ENCODE measurements at places on chromosomes 3 and 15.

- peak; percentile 68 for DNase-seq
These were observed 17.8 kb downstream of the RUBCN start for GRCh38 chr3:197718891-197719290.

GRCh38 chr3:29802057-29802456 lies 521.2 kb downstream of the RBMS3 start:
- DNase-seq: no peak

DNA sequence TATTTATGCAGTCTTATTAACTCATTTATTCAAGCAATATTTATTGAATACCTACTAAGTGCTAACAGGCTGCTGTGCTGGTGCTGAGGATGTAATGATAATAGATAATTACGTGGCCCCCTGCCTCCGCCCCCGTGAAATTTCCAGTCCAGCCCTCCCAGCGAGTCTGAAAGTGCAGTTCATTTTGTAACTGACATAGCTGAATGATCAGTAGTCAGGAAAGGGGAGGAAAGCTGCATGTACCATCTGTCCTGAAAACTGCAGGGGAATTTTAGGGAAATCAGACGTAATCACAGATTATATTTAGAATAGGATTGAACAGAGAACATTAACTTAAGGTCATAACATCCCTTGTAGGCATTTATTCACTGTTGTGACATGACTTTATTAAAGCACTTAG lies 736.8 kb downstream of the MCTP2 start:
- DNase-seq: no peak

GRCh38 chr15:90402223-90402622 lies 14.2 kb downstream of the IQGAP1 start:
- peak; percentile 90 for DNase-seq

DNA sequence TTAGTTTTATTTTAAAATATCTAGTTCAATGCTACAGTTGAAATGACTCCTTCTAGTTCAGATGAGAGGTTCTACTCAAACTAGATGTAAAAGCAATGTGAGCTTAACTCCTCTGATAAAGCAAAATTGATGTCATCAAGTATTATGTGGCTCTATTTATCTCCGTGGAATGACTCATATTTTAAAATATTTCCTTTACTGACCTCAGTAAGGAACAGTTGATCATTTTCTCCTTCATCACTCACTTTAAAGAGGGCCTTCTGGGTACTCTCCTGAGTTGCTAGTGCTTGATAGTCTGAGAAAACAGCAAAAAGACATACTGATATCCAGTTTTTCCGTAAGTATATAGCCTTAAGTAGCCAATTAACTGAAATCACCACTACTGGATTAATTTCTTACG lies 1099.3 kb downstream of the ROBO2 start:
- peak; percentile 72 for DNase-seq

DNA sequence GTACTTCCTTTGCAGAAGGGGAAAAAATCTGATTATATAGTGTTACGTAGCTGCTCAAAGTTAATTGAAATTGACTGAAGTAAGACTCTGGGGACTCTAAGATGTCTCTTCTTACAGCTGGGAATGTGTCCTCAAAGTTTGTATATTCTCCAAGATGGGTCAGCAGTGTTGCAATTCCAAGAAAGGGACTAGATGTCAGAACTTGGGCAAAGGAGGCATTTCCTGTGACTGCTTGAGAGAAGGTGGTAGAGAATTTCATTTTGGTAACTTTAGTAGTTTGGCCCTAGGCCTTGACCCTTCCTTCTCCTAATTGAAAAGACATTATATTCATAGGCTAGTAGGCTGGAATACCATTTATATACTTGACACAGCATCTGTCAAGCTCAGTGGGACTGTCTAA lies 33.9 kb downstream of the PTPRG start:
- no peak for DNase-seq
